Stimulated activated CD4-positive, alpha-beta T cell treated with anti-CD3 and anti-CD28 coated beads, Interleukin-1b, Interleukin-23, amount 100 ng/mL, for 24 hours (primary cell): ENCODE measurements at places on chromosomes 4 and X.

DNA sequence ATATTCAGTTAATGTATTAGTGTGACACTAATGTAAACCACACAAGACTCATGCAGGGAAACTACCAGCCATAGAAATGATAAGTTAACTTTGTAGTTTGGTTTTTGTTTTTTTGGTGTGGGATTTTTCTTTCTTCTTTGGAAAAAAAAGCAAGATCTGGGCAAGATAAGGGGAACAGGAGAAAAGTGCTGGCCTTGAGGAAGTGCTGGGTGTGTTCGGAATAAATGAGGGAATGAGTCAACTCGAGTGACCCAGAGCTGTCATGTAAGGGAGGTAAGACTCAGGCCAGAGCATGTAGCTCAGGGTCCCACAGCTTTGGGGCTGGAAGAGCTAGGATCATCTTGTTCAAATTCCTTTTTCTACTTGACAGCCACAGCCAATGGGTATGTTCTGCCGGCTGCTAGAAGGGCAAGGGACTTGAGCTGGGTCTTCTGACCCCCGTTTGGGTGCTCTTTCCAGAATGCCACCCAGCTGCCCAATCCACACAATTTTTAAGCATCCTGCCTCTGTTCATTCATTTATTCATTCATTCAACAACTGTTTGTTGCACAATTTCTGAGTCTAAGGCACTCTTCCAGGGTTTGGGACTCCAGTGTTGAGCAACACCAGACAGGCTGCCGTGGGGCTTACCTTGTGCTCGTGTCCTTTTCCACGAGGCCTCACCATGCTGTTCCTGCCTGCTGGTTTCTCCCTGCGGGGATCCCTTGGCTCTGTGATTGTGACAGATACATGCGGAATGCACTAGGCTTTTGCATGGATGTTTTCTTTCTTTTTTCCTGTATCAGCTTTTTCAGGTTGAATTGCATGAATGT lies 54.5 kb downstream of the CLDN34 start:
- no peak for DNase-seq

DNA sequence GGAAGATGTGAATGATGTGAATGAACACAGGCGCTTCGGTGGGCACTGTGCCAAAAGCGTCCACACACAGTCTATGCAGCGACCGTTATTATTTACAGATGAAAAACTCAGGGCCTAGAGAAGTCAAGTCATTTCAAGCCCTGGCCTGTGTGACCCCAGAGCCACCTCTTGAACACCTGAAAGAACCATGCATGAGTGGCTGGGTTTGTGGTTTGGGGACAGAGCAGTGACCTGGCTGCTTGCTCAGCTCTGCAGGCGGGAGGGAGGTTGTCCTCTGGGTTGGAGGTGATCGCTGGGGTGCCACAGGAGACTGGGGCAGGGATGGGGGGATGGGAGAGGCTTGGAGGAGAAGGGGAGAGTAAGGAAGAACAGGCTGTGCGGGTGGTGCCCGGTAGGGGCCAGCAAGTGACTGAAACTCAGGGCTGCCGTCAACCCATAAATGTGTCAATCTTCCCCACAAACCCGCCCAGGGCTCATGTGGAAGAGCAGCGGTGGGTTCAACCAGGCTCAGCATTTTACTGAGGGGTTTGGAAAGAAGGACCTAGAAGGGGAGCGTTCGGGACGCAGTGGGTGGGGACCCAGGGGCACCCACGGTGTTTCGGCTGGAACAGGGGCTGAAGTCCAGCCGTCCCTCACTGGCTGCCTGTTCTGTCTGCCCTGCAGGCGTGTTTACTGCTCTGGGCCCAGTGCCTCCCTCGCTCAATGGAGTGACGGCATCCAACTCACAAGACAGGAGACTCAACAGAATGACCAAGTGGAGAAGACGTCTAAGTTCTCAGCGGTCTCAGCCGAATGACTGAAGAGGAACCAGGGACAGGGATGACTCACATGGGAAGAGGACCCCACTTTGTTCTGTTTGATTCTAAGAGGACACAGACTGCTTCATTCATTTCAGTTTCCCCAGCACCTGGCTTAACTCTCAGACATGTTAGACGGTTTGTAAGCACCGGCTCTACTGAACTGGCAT lies 167.8 kb downstream of the AFAP1 start:
- DNase-seq, result no peak

DNA sequence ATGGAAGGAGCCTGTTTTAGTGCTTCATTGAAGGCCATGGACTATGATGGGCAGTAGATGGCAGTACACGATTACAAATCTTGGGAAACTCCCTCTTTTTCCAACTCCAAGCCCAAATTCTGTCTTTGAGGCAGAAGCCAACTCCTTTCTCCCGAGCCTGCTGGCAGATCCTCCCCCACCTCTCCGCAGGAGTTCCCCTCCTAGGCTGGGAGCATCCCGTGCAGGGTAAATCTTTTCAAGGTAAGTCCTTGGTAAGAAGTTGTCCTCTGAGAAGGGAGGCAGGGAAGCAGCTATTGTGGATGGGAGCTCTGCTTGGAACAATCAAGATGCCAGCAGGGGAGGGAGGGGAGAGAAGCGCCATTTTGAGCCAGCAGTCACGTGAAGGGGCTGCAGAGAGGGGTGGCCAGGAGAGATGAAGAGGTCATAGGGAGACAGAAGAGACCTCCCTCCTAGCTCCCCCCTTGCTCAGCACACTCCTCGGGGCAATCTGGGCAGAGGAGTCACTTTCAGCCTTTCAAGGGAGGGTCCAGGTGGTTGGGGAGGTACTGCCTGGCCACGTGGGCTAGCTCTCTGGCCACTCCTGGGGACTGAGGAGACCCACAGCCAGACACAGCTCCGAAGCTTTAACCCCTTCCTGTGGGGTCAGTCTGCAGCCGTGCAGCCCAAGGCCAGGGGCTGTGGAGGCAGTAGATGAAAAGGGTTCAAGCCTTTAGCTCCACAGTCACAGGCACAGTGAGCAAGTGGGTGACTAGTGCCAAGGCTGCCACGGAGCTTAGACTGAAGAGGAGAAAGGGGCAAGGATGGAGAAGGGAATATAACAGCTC lies 9.6 kb downstream of the CC2D2A start:
- DNase-seq, result no peak

DNA sequence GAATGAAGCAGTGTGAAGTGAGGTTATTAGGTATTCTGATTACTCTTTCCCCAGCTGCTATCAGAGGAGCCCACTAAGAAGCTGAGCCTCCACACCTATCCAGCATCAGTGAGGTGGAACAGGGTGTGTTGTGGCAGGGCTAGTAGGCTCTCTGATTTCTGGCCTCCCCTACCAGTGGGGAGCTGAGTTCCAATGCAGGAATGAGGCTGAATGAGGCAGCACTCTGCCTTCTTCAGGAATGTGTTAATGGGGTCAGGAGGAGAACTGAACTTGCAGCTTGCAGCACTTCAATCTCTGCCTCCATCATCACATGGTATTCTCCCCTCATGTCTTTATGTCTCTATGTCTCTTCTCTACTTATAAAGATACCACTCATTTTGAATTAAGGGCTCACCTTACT lies 26.9 kb downstream of the SOX3 start:
- no peak for DNase-seq

GRCh38 chr4:128635141-128635954 lies 174.2 kb upstream of the JADE1 start:
- no peak for DNase-seq

DNA sequence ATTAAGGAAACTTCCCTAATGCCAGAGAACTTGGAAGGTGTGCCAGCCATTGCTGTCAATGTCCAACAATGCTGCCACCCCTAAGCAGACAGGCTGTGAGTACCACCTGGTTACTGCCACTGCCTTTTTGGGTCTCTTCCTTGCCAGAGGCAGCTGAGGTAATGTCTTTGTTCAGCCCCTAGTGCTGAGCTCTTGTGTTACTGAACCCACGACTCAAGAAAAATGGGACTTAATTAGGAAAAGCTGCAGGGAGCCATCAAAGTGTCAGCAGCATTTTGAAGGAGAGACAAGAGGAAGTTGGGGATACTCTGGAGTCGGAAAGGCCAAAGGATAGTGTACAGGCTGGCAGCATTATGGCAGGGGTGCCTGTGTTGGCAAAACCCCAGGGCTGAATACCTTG lies 283.7 kb downstream of the AFF2 start:
- no peak for DNase-seq

- no peak for DNase-seq
These were observed 26.5 kb downstream of the HCCS start for GRCh38 chrX:11137543-11138139.

- no peak for DNase-seq
These were observed 16.7 kb downstream of the LGI2 start for GRCh38 chr4:25013756-25014661.

GRCh38 chr4:162959046-162959445 lies 207.6 kb downstream of the NAF1 start:
- DNase-seq, result no peak

DNA sequence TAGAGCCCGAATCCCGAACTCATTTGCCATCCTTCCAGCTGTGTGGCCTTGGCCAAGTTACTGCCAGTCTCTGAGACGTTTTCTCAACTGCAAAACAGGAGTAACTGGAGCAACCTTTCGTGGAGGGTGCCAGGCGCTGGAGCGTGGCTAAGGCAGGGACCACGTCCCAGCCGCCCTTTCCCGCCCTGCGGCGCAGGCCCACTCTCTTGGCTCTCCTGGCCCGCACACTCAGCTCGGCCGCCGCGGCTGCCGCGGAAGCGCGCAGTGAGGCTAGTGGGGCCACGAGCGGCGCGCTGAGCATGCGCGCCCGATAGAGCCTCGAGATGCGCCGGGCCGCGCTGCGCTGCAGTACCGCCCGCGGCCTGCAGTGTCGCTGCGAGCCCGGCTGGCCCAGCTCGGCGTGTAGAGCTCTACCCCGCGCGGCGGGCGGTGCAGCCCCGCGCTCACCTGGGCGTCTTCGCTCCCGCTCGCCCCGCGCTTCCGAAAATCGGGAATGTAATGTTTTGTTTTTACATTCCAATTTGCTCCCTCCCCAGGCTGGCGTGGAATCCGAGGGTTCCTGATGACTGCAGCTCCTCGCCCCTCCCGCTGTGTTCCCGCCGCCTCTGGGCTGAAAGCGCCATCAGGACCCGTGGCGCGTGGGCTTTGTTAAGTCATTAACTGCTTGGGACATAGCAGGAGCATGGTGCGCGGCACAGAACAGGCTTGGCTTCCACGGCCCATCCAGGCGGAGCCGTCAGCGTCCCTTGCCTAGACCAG lies 4.0 kb upstream of the ZNF518B start:
- DNase-seq, result peak; percentile 29

GRCh38 chr4:75545526-75545925 lies 10.3 kb upstream of the ODAPH start:
- DNase-seq, result no peak

- DNase-seq, result no peak
These were observed 642 bp downstream of the HMGN5 start for GRCh38 chrX:81201071-81201470.

- peak; percentile 73 for DNase-seq
These were observed at the start of gene PLP2 for GRCh38 chrX:49171752-49172279. PLP2 (plus strand) TSS chrX:49171898; CDS start chrX:49172001, 103 bp downstream.

DNA sequence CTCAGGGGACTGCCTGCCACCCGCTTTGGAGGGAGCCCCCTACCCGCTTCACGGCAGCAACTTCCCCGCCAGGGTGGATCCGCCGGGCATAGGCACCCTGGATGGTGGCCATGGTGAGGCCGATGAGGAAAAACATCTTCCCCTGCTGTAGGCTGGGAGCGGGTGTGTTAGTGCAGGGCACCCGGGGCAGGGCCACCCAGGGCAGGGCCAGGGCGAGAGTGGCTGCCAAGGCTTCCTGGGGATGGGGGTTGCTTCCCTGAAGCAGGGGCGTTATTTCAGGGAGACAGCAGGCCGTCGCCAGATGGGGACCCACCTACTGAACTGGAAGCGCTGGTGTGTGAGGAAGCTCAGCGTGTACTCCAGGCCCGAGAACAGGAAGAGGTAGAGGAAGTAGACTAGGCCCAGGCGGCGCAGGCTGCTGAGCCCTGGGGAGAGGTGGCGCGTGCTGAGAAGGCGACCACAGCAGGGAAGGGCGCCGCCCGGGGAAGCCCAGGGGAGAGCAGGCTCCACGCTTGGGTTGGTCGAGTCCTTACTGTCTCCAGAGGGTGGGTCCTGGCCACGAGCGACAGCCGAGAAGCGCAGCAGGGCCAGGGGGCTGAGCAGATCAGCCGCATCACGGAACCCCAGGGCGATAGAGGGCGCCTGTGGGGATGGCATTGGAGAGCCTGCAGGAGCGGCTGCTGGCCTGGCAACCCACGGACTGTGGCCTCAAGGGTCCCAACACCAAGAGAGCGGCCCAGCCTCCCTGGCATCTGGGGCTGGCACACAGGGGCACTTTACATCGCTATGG lies 31.5 kb downstream of the NOP14 start:
- no peak for DNase-seq

DNA sequence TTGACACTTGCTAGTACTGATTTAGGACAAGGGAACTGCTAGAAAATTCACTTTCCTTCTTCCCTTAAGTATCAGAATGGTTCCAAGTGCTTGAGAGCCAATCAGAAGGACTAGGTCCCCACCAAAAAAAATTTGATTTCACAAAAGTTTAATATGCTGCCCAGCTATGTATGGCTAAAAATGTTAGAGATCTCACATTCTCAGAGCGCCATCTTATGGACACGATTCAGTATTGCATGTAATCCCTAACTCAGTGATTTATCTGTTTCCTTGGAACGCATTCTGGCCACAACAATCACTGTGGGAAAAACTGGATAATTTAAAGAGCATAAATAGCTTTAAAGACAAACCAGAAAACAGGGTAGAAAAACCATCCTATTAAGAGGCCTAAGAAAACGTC lies 255.1 kb upstream of the GPC4 start:
- no peak for DNase-seq

DNA sequence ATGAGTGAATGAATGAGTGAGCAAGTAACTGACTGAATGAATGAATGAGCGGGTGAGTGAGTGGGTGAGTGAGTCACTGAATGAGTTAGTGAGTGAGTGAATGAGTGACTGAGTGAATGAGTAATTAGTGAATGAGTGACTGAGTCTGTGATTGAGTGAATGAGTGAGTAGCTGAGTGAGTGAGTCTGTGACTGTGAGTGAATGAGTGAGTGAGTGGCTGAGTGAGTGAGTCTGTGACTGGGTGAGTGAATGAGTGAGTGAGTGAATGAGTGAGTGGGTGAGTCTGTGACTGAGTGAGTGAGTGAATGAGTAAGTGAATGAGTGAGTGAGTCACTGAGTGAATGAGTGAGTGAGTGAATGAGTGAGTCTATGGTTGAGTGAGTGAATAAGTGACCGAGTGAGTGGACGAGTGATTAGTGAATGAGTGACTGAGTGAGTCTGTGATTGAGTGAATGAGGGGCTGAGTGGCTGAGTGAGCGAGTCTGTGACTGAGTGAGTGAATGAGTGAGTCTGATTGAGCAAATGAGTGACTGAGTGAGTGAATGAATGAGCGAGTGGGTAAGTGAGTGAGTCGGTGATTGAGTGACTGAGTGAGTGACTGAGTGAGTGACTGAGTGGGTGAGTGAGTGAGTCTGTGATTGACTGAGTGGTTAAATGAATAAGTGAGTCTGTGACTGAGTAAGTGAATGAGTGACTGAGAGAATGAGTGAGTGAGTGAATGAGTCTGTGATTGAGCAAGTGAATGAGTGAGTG lies 223.0 kb upstream of the PSAPL1 start:
- no peak for DNase-seq

DNA sequence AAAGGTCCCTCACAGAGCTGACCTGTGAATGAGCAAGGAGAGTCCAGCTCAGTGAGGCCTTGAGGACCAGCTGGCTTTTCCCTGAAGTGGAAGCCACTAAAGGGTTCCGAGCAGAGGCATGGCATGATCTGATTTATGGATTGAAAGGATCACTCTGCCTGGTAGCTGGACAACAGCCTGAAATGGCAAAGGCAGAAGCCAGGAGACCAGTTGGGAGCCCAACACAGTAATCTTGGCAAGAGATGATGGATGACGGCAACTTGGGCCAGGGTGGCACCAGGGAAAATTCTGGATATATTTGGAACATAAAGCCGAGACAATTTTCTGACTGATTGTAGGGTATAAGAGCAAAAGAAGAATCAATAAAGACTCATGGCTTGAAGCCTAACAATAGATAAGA lies 69.3 kb upstream of the STIM2 start:
- DNase-seq, result no peak

GRCh38 chrX:100830547-100830946 lies 10.4 kb downstream of the CSTF2 start:
- DNase-seq, result no peak
